Renal cortical epithelial cell (primary cell): ENCODE measurements at places on chromosomes 5 and 9.

DNA sequence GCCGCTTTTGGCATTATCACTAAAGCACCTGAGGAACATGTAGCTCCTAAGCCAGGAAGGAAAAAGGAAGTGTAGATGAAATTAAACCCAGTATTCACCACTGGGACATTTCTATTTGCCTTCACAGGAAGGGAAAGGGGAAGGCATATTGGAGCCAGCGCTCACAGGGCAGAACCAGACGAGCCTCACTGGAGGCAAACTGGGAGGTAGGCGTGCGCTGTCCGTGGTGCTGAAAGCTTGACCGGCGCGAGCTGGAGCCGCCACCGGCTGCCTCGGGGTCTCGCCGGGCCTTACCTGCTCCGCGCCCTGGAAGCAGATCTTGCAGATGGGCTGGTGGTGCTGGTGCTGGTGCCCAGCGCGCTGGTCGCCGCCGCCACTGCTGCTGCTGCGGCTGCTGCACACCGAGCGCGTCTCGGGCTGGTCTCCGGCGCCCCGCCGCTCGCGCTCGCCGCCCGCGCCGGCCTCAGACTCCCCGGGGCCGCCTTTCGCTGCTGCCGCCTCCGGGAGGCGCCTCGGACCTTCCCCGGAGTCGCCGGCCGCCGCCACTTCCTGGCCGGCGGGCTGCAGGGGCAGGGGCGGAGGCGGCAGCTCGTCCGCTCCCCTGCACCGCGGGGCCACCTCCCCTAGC lies 732 bp downstream of the MARCHF11 start:
- DNase-seq = peak; percentile 33

DNA sequence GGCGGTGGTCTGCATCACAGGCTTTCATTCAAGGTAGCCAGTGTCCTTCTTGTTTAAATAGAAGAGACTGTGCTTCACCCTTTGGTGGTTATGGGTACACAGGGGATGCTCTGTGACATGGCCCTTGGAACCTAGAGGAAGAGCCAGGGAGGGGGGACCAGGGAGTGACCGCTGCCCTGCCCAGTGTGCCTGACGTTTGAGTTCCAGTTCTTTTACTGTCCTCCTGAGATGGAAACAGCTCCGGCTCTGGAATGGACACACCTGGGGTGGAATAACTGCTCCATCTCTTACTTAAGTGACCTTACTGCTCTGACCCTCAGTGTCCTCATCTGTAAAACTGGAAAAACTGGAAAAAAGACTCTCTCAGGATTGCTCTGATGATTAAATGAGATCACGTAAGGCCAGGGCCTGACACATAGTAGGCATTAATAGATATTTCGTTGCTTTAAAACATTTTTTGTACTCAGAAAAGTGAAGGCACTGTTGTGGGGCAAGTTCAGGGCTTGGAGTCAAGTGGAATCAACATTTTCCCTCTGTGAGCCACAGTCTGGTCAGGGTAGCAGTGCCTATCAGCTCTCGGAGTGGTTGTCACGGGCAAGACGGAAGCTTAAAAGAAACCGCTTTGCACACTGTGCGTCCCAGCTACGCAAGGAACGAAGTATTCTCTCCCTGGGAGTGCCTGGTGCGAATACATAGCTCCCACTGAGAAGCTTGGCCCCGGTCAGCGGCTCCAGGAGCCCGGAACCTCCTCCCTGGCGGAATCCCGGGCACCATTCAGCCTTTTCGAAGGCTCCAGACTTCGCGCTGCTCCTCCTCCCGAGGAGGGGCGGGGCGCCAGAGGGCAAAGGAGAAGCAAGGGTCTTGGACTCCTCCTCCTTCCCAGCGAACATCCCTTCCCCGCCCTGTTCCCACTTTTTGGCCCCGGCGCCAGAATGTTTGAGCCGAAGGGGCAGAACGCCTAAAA lies 5.8 kb downstream of the POU4F3 start:
- DNase-seq = no peak

DNA sequence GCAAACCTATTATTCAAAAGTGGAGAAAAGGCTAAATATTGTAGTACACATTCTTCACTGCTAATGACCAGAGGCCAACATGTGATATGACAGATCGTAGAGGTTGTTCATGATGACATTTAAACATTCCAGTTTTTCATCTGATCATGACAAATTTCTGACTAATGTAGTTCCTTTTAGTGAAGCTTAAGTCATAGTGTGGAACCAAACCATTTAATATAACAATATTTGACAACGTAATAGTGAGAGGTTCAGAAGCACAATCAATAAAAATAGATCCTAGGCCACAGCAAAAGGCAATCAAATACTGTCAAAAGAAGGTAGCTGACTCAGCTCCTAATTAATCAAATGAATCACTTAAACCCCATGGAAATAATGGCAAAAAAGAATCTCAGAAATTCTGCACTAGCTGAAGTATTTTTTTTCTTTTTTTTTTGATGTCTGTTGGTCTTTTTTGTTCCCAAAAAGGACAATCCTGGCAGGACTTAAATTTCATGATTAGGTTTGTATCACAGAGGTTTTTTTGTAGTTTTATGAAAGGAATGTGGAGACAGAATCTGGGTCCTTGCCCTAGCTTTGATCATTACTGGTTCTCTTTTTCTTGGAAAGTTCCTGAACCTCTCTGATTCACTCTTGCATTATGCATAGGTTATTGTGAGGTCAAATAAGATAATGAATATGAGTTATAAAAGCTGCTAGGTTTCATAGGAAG lies 795.0 kb downstream of the DTWD2 start:
- no peak for DNase-seq

DNA sequence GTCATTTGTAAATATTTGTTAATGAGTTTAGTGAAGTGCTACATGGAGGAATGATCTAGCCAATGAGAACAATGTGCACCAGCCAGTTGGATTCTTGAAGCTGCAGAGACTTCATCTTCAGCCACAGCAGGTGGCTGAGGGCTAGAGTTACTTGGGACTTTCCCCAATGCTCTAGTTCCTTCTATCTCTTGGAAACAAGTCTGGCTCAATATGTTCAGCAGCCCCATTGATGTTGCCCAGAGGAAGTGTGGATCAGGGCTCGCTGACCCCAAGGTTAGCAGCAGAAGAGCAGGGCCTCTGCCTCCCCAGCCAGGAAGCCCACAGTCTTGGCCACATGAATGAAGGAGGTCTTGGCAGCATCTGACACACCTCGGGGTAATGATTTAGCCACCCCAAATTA lies 117.5 kb downstream of the SLC1A3 start:
- no peak for DNase-seq

- DNase-seq = peak; percentile 80
These were observed 69.1 kb downstream of the PPARGC1B start for GRCh38 chr5:149799119-149799623.

- peak; percentile 77 for DNase-seq
These were observed 609.8 kb upstream of the GRAMD2B start for GRCh38 chr5:125813221-125813974.

- DNase-seq = peak; percentile 72
These were observed 391.0 kb upstream of the WWC1 start for GRCh38 chr5:167900340-167900935.

- DNase-seq = no peak
These were observed 64.1 kb upstream of the GOLM1 start for GRCh38 chr9:86163503-86163902.

GRCh38 chr9:29751226-29751625 lies 2177.9 kb upstream of the C9orf72 start:
- no peak for DNase-seq

- no peak for DNase-seq
These were observed 153.3 kb downstream of the SLF1 start for GRCh38 chr5:94771742-94772141.

GRCh38 chr9:6805532-6805931 lies 47.8 kb downstream of the KDM4C start:
- DNase-seq = peak; percentile 57

GRCh38 chr9:134272302-134273023 lies 53.8 kb upstream of the RXRA start:
- DNase-seq = no peak

GRCh38 chr9:131807144-131807983 lies 67.5 kb upstream of the RAPGEF1 start:
- peak; percentile 3 for DNase-seq

DNA sequence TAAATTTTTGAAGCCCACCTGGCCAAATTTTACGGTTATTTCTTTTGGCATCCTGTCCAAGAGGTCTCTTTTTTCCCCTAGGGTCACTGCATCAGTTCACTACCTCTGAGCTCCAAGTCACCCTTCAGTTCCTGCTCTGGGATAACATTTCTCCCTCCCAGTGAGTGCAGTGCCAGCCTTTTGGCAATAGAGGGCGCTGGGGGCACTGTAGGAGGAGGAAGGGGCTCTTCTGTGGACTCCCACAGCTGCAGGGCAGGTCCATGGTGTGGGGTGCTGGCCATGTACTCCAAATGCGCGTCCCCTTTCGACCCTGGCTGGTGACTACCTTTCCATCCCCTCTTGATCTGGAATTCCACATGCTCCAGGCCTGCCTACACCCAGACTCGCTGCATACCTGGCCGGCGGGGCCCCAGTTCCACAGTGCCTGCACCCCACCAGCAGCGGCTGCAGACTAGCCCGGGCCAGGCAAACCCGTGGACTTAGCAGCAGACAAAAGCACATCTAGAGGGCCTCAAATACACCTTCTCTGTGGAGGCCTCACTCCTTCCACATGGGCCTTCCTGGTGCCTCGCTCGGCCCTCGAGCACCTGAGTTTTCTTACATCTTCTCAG lies 20.3 kb upstream of the NINJ1 start:
- DNase-seq = no peak

DNA sequence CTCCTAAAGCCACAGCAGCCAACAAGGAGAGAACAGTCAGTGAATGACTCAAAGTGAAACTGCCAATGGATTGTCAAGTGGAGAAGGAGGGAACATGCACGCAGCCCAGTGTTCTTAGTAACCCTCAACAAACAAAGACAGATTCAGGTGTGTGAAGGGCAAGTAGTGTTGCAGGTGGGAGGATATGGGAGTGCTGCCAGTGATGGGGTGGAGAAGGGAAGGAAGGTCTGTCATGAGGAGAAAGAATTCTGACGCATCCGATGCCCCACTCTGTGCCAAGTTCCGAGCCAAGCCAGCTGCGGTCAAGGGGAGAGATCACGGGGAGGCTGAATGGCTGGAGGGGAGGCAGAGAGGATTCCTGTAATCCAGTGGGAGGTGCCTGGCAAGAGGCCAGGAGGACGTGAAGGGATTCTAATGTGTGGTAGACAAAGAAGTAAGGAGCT lies 56.5 kb downstream of the CAST start:
- DNase-seq = peak; percentile 79

DNA sequence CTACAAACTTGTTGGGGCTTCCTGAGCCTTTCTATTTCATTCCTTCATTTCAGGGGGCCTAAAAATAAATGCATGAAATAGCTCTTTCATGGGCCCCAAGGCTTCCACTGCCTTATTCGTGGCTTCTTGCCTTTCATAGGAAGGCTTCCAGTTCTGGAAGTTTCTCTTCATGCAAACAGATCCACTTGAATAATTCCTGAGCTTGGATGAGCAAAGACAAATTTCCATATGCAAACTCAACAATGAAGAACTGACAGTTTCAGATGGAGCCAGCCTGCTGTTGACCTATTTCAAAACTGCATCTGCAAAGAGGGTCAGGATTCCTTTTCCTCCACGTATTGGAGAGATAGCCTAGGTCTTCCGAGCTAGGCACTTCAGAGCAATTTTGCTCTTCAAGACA lies 142.1 kb downstream of the MLLT3 start:
- no peak for DNase-seq

GRCh38 chr5:160083501-160083900 lies 35.7 kb downstream of the PWWP2A start:
- no peak for DNase-seq

GRCh38 chr9:72633966-72634365 lies 112.6 kb downstream of the TMC1 start:
- DNase-seq = no peak

GRCh38 chr5:76492819-76493189 lies 89.7 kb downstream of the IQGAP2 start:
- no peak for DNase-seq

- peak; percentile 81 for DNase-seq
These were observed 52.6 kb upstream of the KLF9 start for GRCh38 chr9:70466976-70467561.

- no peak for DNase-seq
These were observed 151.2 kb downstream of the ZDHHC21 start for GRCh38 chr9:14542071-14542470.

DNA sequence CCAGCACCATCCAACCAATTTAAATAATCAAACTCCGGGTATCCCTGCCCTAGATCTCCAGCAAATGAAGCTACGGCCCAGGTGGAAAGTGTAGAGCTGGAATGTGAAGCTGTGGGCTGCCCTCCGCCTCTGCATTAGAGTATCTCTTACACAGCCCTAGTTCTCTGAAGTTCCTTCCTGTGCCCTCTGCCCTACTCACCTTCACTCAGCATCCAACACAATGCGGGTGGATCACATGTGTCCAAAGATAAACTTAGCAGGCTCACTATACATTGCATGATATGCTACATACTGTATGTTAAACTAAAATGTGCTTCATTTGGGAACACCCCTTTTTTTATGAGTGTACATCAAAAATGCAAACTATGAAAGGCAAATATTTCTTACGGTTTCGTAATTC lies 70.0 kb upstream of the RAD23B start:
- no peak for DNase-seq

- DNase-seq = no peak
These were observed 30.8 kb downstream of the SLC38A9 start for GRCh38 chr5:55681301-55681700.
